ENCODE measurements at places on chromosomes 13 and 19.

GRCh38 chr13:44575741-44576350 lies at the start of gene TSC22D1:
Gene TSC22D1, minus strand, starts transcription at chr13:44576330. Its CDS starts 256 bp downstream, at chr13:44576074.
- peak; percentile 37 for DNase-seq

- DNase-seq, result no peak
Observed at GRCh38 chr13:51194942-51195341, 27.3 kb upstream of the FAM124A start.

- DNase-seq, result no peak
Observed at GRCh38 chr13:54165581-54166215, 1137.1 kb downstream of the OLFM4 start.

DNA sequence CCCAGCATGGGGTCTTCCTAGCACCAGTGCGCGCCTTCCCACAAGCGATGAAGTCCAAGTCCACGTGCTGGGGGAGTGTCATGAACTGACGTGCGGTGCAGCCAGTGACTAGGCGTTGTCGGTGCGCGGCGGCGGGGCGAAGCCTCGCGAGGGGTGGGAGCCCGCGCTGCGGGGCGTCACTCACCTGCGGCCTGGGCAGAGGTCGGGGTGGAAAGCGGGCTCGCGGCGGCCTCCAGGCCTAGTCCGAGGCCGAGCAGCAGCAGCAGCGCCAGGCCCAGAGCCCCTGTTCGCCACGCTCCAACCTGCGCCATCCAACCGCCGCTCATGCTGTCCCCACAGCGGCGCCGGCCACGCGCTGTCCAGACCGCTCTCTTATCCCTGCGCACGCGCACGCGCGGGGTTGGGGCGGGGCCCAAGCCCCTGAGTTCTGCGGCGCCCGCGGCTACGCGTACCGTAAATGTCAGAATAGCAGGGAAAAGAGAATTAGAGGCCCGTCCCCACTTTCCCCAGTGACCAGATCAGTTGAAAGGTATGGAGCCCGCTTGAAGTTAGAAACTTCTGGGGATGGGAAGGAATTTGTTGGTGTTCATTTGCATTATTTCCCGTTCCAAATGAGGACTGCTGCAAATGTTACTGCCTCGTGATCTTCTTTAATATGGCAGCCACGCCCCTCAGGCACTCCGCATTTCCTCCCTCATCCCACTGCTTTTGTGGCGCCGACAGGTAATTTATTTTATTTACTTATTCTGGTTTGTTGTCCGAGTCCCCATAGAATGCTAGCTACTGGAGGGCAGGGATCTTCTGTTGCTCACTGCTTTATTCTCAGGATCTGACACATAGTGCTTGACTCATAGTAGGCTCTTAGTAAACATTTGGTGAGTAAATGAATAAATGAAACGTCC lies at the start of gene CD320:
Gene CD320 (minus strand): TSS at position 394 of the 902 bp plus-strand sequence. CDS start 68 bp downstream, at position 326.
- DNase-seq, result peak; percentile 68

- DNase-seq, result no peak
Observed at GRCh38 chr13:37869756-37870488, at the start of gene TRPC4. Gene TRPC4, minus strand, starts transcription at chr13:37869772. Its CDS starts 86,439 bp downstream, at chr13:37783333.

Measured in stimulated activated CD8-positive, alpha-beta memory T cell treated with anti-CD3 and anti-CD28 coated beads, Interleukin-4, amount 100 ng/mL, for 4 hours (primary cell).